ENCODE measurements at places on chromosomes 2 and 18.

GRCh38 chr2:96493072-96493471 is 12.1 kb downstream of the NEURL3 start:
- DNase-seq, result no peak

DNA sequence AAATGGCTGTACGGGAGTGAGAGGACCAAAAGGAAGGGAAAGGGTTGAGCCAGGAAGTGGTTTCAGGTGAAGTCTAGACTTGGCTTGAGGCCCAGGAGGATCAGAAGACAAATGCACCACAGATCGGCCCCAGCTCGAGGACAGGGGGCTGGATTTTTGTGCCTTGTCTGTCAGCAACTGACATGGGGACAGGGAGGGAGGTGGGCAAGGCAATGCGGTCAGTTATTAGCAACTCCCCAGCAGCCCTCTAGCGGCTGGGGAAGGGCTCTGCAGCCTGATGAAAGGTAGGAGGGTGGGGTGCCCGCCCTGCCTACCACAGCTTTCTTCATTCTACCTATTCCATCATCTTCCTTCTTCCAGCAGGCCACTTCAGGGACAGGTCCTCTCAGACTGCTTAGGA is 50.0 kb downstream of the CPO start:
- DNase-seq, result no peak

- DNase-seq, result no peak
Observed at GRCh38 chr2:43133336-43133707, 93.1 kb downstream of the ZFP36L2 start.

- DNase-seq, result no peak
Observed at GRCh38 chr18:24010673-24011072, 3.9 kb upstream of the TTC39C start.

- no peak for DNase-seq
Observed at GRCh38 chr18:56662063-56662408, 10.9 kb downstream of the WDR7 start.

- no peak for DNase-seq
Observed at GRCh38 chr18:74005320-74006109, 142.1 kb downstream of the FBXO15 start.

Data from activated naive CD4-positive, alpha-beta T cell (primary cell).